NCI-H446 (cell line): ENCODE measurements at places on chromosomes 2 and 18.

GRCh38 chr2:36707050-36707449 is 10.5 kb downstream of the VIT start:
- no peak for DNase-seq

DNA sequence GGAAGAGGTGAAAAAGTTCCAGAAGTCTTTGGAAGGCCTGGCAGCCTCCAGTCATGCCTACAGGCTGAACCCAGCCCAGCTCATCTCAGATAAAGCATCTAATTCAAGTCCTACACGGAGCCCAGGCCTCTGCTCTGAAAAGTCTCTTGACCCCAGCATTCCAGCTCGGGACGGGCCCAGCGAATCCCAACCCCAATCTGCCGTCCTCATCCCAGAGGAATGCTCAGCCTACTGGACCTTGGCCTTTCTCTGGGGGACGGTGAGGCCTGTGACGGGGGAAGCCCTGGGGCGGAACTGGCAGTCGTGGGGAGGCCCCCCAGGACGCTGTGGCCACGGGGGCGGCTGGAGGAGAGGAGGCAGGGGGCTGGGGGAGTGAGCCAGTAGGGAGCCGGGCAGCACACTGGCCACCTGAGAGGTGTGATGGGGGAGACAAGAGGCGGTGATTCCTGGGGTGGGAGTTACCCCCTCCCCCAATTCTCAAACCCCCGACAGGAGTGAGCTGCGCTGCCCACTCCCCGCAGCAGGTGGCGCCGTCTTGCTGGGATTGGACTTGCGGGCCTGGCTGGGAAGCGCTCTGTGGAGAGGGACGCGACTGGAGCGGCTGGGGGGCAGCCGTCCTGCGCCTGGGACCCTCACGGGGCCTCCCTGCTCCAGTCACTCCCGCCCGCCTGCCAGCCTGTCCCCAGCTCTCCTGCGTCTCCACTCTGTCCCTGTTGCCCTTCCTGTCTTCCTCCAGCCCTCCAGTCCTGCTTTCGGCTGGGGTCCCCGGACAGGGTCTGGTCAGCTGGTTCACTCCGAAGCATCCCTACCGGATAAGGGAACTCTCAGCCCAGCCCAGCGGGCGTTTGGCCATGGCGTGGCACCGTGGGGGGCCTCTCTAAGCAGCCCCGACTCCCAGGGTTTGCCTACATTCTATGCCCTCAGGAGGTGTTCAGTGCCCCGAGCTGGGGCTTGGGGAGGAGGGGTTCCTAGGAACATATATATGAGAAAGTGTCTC is 182.6 kb upstream of the HAAO start:
- DNase-seq, result no peak

- no peak for DNase-seq
Observed at GRCh38 chr2:20762945-20763683, 59.8 kb downstream of the LDAH start.

- no peak for DNase-seq
Observed at GRCh38 chr2:107585851-107586250, 240.8 kb upstream of the RGPD4 start.

DNA sequence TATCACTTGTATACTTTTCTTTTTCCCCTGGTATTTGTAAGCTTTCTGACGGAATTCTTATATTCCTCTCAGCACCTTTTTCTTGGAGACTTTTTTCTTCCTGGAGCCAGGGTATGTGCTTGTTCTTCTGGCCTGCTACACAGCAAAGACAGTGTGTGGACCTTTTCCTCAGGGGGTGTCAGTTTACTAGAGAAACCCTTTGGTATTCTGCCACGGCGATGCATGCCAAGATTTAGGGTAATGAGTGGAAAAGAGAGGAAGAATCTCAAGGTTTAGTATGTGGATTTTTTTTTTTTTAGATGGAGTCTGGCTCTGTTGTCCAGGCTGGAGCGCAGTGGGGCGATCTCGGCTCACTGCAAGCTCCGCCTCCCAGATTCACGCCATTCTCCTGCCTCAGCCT is 152.2 kb downstream of the PHLPP1 start:
- DNase-seq, result peak; percentile 79

DNA sequence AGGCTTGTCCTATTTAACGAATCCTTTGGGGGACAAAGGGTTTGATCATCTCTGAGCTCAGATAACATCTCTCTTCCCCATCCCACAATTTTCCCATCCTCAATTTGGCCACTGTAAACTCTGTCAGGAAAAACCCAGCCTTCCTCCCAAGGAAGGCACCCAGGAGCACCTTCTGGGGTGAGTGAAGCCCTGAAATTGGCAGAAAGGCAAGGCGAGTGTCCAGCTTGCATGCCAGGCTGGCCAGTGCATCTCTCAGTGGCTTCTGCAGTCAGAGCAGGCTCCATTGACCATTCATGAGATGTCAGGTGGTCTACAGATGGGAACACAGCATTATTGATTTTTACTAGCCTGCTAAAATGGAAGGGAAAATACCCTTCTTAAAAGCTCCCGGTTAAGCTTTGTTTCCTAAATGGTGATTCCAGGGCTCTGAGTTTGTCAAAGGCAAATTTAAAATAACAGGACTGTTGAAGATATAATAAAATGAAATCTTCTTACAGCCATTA is 83.2 kb upstream of the BOD1L2 start:
- DNase-seq, result no peak

GRCh38 chr2:225466891-225467604 is 67.5 kb downstream of the NYAP2 start:
- no peak for DNase-seq

- no peak for DNase-seq
Observed at GRCh38 chr2:53903011-53903410, 43.2 kb upstream of the GPR75 start.

DNA sequence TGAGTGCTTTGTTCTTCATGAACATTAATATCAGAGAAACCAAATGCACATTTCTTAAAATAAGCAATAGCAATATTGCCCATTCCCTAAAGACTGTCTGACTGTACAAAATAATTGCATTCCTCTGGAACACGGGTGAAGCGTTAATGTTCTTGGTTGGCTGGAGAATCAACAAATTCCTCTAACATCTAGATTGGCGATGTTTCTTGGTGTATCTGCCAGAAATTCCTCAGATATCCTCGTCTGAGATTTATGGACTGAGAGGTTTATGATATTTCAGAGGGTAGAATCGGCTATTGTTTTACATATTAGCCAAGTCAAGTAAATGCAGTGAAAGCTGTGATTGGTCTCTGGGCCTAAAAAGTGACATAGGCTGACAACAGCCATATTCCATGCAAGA is 27.1 kb upstream of the SPTBN1 start:
- DNase-seq, result no peak

GRCh38 chr18:61731178-61731577 is 161.6 kb downstream of the RNF152 start:
- DNase-seq, result peak; percentile 36

GRCh38 chr2:186716899-186717298 is 23.0 kb downstream of the FAM171B start:
- no peak for DNase-seq

- DNase-seq, result no peak
Observed at GRCh38 chr2:232926431-232926939, 56.4 kb downstream of the SNORC start.

DNA sequence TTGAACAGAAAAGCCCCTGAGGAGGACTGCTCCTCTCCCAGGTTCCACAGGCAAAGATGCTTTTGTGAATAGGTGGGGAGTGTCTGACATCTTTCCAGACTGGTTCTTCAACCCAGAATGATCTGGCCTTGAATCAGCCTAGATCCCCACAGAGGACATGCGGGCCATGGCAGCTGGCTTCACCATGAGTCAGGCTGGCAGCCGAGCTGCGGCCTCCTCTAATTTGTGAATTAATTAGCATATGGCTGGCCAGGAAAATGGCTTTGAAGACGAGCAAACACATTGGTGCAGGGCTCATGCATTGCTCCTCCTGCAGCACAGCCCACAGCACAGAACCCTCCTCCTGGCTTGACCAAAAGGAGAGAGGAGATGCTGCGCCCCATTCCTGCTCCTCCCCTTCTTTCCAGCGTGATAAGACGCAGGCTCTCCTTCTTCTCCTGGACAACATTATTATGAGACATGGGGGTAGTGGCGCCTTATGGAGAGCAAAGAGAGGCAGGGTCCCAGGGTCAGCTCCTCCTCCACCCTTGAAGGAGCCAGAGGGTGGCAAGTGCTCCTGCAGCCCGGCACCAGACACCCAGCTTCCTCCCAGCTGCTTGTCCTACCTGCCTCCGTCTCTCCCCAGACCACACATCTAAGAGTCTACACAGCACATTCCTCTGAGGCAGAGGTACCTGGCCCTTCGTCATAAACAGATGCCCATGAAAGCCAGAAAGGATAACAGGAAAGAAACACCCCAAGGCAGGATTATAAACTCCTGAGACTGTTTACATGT is 66.7 kb downstream of the EDAR start:
- peak; percentile 72 for DNase-seq

- no peak for DNase-seq
Observed at GRCh38 chr18:76495435-76496193, 572 bp upstream of the ZNF516 start.

- DNase-seq, result no peak
Observed at GRCh38 chr2:85053802-85054201, 79.4 kb upstream of the TCF7L1 start.
